NAMALWA (cell line): ENCODE measurements at places on chromosomes 3 and 15.

DNA sequence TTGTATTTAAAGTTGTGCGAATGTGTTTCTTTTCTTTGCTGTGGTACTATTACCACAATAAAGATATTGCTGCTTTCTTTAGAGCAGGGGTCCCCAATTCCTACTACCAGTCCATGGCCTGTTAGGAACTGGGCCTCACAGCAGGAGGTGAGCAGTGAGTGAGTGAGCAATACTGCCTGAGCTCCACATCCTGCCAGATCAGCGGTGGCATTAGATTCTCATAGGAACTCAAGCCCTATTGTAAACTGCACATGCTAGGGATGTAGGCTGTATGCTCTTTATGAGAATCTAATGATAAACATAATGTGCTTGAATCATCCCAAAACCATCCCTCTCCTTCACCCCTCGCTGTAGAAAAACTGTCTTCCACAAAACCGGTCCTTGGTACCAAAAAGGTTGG is 41.6 kb downstream of the DMXL2 start:
- no peak for DNase-seq

DNA sequence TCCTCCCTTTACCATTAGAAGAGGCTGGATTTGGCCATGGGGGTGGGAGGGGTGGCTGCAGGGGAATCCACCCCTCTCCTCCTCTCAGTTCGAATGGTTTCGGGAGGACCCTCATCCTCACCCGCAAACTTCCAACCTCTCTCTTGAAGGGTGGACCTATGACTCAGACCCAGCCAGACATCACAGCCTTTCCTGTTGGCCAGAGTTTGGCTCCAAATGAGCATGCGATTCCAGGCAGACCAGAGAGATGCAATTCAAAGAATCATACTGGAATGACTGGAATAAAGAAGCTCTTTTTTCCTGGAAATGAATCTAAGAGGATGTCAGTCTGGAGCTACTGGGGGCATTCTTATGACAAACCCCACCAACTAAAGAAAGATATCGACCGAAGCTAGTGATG is 516.7 kb upstream of the MDFIC2 start:
- DNase-seq: no peak

GRCh38 chr15:83378921-83379578 is 68.1 kb upstream of the SH3GL3 start:
- DNase-seq: no peak

- DNase-seq: no peak
These were observed 60.8 kb upstream of the ARHGEF26 start for GRCh38 chr3:154060238-154061000.

- no peak for DNase-seq
These were observed 696.3 kb downstream of the NR2F2 start for GRCh38 chr15:97026781-97027180.

DNA sequence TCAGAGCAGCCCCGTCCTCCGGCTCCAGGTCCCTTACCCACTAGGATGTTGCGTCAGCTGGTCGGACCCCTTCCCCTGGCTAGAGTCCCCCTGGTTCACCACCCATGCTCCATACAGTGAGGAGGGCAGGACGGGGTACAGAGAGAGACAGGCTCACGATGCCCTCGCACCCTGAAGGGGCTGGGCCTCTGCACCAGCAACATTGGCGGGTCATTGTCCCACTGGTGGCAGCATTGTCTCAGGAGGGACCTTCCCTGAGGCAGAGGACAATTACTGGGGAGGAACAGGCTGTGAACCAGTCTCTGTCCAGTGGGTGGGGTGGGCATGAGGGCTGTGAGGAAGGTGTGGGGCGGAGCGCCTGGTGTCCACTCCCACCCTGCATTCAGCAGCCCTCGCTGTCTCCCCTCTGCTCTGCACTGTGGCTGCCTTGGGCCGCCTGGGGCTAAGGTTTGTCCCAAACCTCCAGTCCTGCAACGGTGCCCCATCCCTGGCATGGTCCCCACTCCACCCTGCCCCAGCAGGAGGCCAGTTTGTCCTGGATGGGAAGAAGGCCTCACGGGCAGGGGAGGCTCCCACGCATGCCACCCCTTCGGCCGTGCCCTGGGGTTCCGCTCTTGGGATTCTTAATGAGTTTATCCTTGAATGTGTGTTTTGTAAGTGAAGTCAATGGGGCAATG is 48.0 kb upstream of the KLF13 start:
- no peak for DNase-seq

- DNase-seq: no peak
These were observed 293.4 kb upstream of the LRRFIP2 start for GRCh38 chr3:37467761-37468160.

DNA sequence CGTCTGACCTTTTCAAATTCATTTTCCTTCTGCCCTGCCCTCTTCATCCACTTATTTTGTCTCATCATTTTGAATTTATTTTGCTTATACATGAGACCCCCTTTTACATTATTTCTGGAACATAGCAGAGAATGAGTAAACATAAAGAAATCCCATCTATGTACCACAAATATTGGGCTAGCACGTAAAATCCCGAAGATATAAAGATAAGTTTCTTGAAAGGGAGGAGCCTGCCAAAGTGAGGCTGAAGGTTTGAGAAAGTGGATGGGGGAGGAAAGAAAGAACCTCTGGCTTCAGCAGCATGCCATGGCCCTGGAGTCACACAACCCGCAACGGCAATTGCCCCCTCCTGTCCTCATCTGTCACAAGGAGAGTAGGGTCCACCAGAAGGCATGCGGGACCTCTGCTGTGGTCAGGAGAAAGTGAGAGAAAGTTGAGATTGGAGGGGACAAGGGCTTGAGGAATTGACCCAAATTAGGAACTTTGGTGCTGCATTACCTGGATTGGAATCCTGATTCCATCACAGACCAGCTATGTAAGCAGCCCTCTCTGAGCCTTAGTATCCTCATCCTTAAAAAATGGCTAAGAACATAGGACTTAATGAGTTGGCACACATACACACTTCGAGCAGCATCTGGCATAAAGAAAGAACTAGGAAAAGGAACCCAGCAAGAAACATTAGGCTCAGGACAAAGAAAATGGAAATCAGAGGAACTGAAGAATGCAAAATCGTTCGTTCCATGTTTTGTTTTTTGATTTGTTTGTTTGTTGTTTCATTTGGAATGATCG is 53.7 kb upstream of the GYG1 start:
- no peak for DNase-seq

GRCh38 chr3:126616931-126617330 is 38.0 kb downstream of the TXNRD3 start:
- no peak for DNase-seq

DNA sequence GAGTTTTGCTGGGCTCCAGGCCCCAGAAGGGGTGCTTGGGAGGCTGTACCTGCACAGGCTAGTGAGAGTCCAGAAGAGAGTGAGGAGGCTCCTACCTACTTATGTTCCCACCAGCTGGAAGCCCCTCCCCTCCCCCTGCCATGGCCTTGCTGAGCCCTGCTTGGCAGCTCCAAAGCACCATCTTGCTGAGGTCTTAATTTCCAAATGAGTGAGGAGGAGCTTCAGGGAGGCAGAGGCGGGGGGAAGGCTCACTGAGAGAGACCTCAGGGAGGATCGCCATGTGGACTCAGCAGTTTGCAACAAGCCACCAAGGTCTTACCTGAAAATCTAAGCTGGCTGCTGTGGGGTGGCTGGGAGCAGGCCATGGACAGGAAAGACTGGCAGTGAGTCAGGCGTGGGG is 8.7 kb upstream of the CACNA2D2 start:
- no peak for DNase-seq

GRCh38 chr3:70471464-70472342 is 159.3 kb upstream of the MDFIC2 start:
- DNase-seq: no peak

DNA sequence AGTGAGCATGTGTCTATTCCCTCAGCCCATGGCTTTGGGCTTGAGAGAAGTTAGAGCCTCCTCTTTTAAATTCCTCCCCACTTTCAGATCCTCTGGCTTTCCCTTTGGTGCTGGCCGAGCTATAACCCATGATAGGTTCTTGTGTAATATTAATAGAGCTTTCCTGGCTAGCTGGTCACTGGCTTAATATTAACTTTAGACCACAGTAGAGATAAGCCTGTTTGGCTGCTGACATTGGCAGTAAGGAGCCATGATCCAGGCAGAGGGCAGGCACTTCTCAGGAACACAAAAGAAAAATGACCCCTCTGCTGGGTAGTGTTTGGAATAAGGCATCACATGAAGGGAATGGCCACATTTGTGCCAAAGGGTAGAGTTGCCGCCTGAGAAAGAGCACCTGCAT is 65.4 kb upstream of the UMPS start:
- no peak for DNase-seq

GRCh38 chr3:52227766-52228165 is 2.3 kb upstream of the TLR9 start:
- no peak for DNase-seq

DNA sequence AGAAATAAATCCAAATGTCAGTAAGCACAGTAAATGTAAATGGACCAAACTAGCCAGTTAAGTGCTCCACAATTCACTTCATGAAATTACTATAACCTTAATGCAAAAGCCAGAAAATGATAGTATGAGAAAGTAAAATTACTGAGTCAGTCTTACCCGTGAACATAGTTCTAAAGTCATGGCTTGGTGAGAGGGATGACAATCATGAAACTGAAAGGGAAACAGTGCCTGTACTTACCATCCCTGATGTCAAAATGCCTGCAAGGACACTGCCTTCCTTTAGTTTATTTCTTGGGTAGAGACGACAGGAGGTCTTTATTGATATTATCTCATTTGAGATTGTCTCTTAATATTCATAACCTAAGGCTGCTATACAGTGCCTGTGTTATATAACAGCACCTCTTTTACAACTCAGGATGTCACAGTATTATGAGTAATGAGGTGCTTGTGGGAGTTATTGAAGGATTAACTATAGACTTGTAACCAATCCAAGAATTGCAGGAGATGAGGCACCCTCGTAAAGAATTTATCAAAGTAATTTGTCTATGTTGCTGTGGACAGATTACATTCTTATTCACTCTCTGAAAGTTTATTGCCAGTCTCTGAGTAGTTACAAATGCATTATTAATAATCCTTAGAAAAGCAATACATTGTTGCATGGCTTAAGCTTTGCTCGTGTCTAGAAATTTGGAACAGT is 142.9 kb upstream of the BFSP2 start:
- DNase-seq: no peak
